ENCODE measurements at places on chromosomes 5 and 9. TPM values are rescaled to one million over a fixed set of nuclear protein-coding genes. Genes with fewer than 3 reads are reported as not detected.

Gene PTBP3
- 67.1 TPM for total RNA-seq

DNA sequence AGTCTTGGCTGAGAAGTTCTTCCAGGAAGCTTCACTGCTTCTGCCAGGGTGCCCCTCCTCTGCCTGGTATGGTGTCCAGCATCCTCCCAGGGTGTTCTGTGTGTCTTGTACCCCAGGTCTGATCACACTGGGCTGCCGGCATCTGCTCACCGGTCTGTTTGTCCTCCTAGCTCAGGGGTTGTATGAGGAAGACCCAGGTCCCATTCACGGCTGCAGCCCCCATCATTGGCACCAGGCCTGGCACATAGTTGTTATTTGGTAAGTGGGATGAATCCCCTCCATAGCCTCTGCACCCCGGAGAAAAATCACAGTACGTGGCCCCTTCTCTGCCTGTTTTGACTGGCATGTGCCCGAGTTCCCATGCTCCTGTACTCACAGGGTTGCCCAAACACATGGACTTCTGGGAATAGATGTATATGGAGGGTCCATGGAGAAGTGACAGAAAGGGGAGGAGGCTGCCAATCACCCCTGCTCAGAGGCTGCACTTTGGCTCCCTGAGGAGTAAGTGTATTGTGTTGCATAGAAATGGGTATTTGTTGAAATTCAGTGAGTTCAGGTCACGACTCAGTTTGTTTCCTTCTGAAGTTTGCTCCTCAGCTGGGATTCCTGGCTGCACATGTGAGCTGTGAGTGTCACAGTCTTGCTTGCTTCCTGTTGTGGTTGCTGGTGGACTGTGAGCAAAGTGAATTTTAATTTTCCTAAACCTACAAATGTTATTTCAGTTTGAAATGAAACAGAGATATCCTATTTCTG, 96.2 kb downstream of the HSPA4 start:
- DNase-seq, result no peak

Gene STX17
- total RNA-seq, result 42.4 TPM

Gene ERAP2
- total RNA-seq, result not detected

GRCh38 chr9:14881006-14881405, 29.2 kb downstream of the FREM1 start:
- no peak for DNase-seq

Gene OR1Q1
- total RNA-seq, result not detected
